LHCN-M2 (cell line): ENCODE measurements at places on chromosomes 3 and 15. TPM values are rescaled to one million over a fixed set of nuclear protein-coding genes. Genes with fewer than 3 reads are reported as not detected.
A peak's percentile ranks its signal among the peaks of the same experiment; 100 is the strongest.

The SLC22A13 gene
- 0.29 and 1.2 TPM in 2 replicates for total RNA-seq

The CTXN2 gene
- total RNA-seq = not detected in 2 replicates

DNA sequence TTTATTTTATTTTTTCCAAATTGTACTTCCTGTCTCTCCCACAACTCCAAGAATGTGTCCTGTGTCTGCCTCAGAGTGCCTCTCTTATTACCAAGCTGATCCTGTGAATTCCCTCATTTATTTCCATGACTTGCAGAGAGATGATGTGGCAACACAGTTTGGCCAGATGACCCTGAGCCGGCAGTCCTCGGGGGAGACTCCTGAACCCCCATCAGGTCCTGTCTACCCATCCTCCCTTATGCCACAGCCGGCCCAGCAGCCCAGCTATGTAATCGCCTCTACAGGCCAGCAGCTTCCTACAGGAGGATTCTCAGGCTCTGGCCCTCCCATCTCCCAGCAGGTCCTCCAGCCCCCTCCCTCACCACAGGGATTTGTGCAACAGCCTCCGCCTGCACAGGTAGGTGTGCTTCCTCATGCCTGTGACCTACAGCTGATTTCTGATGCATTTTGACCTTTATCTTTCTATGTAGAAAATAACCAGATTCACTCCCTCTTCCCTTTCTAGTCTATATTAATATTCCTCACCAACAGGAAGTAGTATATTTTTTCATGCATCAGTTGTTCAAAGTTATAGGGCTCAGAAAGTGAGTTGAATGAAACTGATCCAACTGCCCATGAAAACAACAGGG lies 100.0 kb downstream of the ARPP21 start:
- peak; percentile 29 for DNase-seq

DNA sequence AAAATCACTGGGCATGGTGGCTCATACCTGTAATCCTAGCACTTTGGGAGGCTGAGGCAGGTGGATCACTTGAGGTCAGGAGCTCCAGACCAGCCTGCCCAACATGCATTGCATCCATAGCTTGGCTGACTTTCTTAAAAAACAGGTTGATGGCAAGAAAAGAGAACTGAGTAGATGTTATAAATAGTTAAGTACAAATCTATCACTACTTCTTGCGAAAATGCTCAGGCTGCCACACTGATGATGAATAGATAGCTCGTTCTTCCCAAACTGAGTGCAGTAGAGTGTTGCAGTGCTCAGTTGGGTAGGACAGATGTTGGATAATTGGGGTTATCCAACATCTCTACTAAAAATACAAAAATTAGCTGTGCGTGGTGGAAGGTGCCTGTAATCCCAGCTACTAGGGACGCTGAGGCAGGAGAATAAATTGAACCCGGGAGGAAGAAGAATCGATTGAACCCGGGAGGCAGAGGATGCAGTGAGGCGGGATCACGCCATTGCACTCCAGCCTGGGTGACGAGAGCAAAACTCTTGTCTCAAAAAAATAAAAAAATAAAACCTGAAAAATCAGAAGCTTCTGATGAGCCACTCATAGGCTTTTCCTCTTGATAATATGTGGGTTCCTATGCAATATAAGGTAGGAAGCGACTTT lies 1.2 kb downstream of the BTLA start:
- no peak for DNase-seq

DNA sequence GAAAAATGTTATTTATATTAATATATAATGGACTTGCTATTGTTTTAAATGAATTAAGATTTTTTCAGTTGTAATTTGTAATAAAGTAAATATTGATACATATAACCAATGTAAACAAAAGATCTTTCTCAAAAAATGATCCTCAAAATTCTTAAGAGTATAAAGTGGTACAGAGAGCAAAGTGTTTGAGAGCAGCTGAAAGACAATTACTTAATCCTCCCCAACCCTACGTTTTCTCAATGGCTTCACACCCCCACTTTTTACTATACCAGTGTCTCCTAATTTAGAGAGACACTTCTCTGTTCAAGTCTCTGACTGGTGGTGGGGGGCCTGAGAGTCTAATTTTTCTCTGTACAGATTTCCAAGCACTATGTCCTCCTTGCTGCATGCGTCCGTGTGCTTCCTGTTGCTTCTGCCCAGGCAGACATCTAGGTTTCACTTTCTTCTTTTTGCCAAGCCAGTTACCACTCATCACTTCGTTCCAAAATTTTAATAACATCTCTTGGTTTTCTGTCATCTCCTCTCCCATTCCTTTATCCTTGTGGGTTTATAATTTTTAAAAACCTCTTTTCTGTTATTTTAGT lies 276.3 kb upstream of the DNAJC19 start:
- DNase-seq = no peak

DNA sequence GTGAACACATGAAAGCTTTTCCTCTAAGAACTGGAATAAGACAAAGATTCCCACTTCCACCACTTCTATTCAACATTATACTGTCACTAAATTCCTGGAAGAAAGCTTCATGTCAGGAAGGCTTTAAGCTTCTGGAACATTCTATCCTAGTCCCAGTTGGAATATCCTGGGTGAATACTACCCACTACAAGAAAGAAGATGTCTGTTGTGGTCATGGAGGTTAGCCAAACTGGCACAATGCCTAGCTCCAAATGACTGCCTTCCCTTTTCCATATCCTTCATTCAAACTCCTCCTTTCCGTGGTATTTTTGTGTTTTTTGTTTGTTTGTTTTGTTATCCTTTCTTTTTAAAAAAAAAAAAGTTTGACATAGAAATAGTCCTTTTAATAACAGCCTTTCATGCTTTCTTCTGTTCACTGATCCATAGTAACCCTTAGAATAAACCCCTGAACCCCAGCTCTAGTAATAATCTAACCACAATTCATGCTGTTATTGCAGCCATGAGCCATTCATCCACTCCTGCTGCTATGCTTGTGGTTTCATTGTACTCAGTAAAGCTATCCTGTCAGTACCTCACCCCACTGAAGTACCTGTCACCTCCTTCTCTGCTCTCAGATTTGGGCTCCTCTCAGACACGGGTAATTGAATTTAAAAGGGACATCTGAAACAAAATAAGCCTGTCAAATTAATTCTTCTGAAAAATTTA lies 447.5 kb downstream of the IGSF11 start:
- no peak for DNase-seq

DNA sequence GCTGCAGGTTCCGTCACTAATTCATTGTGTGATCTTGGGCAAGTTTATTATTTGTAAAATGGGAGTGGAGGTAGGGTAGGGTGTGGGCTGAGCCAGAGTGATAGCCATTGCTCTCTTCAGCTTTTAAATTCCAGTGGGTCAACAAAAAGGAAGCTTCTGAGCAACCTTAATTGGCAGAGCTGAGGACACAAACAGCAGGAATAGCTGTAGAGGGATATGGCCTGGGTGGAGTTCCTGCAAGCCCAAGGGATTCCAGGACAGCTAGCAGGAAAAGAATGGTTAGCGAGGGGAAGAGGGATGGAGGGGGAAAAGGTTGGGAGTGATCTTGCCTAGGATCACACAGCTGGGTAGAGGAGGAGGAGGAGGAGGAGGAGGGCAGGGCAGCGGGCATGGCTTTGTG lies 11.4 kb downstream of the CCK start:
- DNase-seq = no peak
